ENCODE measurements at places on chromosomes 13 and 19.
A peak's percentile ranks its signal among the peaks of the same experiment; 100 is the strongest.

DNA sequence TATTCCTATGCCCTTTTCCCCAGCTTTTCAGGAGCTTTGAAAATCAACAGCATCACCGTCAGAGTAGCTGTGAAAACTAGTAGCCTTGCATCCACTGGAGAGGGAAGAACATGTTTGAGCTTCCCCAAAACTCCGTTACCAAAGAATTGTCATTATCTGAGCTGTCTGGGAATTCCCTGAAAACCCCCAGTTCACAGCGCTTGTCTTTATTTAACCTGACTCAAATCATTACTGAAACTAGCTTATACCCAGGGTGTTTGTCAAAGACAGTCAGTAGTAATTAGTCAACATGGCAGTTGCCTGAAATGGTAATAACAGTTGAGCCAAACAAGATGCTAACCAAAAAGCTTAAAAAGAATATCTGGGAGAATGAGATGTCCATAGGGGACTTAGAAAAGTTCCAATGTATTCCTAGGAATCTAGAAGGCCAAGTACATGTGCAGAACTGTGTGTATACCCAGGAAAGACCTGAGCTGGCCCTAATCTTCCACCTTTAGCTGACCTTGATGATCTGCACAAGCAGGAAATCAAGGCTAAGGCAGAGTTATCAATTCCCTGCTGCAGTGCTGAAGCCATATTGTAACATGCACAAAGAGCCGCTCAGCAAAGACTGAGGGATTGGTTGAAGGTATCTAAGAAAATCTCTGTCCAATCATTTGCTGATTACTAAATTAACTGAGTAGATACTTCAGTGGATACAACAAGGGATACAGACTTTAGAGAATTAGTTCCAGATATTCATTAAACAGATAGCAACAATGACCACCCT lies 130.8 kb downstream of the KL start:
- DNase-seq: no peak

DNA sequence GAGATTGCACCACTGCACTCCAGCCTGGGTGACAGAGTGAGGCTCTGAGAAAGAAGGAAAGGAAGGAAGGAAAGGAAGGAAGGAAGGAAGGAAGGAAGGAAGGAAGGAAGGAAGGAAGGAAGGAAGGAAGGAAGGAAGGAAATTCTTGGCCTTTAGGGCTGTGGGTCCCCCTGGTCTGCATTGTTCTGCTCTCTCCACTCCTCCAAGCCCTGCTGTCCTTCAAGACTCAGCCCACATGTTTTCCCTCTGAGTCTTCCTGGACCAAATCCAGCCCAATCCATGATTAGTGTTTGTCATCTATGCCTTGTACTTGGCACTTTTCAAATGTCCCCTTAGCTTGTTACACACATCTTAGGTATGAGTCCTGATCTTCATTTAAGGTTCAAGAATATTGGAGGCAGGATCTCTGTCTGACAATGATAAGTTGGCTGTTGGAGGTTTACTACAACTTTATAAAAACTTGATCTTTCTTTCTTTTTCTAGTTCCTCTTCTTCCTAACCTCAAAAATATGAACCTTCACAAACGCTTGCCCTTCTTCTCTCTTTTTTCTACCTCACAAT lies 48.8 kb upstream of the INTS6 start:
- no peak for DNase-seq

GRCh38 chr19:30682146-30682998 lies 310.2 kb downstream of the ZNF536 start:
- DNase-seq: no peak

- no peak for DNase-seq
Measured at GRCh38 chr19:38184815-38185214, 39.2 kb downstream of the DPF1 start.

- no peak for DNase-seq
Measured at GRCh38 chr19:618674-619285, 14.6 kb downstream of the POLRMT start.

GRCh38 chr13:75016225-75016624 lies 465.7 kb downstream of the TBC1D4 start:
- no peak for DNase-seq

- DNase-seq: no peak
Measured at GRCh38 chr13:74027161-74027779, 106.9 kb downstream of the KLF12 start.

DNA sequence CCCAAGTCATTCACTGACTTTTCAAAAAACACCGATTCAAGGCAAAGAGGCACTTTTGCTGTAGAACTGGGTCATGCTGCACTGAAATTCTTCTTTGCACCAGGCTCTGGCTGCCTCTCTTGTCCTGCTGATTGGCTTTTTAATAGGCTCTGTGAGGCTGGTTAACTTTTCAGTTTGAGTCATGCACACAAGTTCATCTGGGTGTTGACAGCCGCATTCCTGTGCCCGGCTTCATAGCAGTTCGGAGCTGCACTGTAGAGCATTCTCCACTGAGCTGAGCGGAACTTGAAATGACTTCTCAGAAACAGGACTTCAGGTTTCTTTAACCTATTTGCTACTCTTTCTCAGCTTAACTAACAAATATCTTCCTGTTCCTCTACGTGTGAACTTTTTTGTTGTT lies 978.3 kb downstream of the UQCRFS1 start:
- no peak for DNase-seq

DNA sequence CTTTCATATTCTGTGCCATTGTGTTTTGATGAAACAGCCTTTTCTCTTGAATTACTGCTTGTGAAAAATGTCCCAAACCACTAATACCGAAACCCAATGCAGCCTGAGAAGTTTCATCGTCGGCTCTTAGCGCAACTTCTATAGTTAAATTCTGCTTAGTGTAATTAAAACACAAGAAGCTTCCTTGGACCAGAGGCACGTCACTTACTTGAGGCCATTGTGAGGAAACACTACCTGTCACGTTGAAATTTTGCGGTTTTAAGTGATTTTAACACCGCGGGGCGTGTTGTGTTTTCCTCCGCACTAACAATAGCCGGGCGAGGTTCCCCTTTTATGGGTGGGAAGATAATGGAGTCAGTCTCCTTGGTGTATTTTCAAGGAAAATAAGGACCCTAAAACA lies 70.9 kb downstream of the GGACT start:
- DNase-seq: no peak

GRCh38 chr19:42386974-42387707 lies 3.0 kb downstream of the CNFN start:
- DNase-seq: peak; percentile 40

DNA sequence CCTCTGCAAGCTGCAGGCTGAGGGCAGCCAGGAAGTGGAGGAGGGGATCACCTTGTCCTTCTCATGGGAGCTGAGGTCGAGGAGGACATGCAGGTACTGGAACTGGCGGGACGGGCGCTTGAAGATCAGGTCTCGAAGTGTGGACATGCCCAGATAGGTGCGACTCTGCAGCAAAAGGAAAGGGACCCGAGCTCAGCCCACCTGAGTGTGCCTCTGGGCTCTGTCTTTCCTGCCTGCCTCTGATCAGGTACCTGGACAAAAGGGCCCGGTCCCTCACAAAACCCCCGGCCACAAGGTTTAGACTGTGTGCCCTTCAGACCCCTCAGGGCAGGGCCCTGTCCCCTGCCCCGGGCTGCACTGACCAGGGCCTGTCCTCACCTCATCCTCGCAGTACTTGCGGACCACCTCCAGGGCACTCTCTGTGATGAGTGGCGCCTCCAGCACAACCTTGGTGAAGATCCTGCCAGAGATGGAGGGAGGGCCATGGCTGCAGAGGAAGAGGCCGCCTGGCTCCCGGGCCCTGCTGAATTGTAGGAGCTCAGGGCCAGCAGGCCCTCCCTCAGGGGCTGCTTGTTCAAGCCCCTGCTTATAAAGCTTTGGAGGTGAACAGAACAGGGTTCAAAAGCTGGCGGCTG lies 12.5 kb upstream of the RSPH6A start:
- DNase-seq: no peak

- DNase-seq: no peak
Measured at GRCh38 chr13:106350208-106350607, 185.3 kb downstream of the EFNB2 start.

DNA sequence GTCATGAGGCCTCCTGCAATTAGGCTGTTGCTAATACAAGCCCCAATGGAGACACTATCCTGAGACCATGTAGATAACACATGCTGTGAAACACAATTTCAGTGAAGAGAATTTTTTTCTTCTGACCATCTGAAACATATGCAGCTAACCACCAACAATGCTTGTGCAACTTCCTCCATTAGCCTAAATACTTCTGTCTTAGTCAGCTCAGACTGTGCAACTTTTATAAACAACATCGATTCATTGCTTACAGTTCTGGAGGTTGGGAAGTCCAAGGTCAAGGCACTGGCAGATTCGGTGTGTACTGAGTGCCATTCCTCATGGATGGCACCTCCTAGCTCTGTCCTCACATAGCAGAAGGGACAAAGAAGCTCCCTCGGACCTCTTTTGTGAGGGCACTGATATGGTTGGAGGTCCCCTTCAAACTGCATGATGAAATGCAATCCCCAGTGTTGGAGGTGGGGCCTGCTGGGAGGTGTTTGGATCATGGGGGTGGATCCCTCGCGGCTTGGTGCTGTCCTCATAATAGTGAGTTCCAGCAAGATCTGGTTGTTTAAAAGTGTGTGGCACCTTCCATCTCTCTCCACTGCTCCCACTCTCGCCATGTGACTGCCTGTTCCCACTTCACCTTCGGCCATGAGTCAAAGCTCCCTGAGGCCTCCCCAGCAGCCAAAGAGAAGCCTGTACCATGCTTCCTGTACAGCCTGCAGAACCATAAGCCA lies 27.7 kb downstream of the STK24 start:
- no peak for DNase-seq

DNA sequence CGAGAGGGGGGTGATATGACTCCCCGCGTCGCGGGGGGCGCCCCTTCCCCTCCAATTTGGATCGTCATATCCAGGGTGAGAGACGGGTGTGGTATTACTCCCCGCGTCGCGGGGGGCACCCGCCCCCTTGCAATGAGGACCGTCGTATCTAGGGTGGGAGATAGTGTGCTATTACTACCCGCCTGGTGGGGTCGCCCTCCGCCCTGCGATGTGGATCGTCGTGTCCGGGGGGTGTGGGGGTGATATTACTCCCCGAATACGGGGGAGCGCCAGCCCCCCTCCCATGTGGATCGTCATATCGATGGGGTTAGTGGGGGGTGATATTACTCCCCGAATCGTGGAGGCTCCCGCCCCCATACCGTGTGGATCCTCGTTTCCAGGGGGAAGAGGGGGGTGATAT lies 29.2 kb upstream of the RGCC start:
- DNase-seq: no peak

- DNase-seq: no peak
Measured at GRCh38 chr19:27750391-27751043, 1462.4 kb downstream of the UQCRFS1 start.

DNA sequence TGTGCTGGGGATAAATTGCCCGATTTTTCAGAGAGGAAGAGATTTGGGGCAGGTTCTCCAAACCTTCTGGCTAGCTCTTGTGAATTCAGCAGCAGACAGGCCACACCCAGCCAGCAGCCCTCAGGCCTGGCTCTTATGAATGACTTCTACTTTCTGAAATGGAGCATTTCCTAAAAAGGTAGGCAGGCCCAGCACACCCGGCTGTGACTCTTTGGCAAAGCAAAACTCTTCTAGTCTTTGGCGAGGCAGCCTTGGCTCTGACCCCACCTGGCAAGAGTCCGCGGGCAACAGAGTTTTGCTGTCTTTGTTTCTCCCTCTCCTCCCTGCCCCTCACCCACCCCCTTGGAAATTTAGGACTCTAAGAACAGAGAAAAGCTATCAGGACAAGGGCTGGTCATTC lies 221.2 kb downstream of the ZNF536 start:
- DNase-seq: no peak

DNA sequence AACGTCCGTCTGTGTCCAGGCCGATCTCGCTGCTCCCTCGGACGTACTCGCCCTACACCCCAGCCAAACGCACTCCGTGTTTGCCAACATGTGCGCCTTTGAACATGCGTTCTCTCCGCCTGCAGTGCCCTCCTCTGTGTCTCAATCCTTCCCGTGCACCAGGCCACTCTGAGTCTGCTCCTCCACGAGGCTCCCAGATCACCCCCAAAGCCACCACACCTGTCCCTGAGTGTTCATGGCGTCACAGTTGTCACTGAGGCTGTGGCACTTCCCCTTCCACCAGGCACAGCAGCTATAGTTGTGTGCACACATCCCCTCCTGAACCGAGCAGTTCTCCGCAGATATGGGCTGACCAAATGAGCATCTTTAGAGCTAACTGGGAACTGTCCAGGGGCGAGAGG lies 35.6 kb downstream of the RASA3 start:
- no peak for DNase-seq

DNA sequence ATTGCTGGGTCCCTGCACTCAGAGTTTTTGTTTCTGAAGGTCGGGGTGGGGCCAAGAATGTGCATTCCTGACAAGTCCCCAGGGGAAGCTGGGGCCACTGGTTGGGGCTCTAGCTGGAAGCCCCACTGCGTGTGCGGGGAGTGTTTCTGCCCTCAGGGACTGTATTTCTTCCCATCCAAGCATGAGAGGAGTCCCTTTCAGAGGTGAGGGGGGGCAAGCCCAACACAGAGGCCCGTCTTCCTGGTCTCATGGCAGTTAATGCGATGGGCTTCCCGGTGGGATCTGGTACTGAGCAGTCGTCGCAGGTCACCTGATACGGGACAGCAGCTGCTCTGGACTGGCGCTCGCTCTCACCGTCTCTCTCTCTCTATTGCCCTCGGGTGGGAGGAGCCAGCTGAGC lies 50.4 kb downstream of the GPR12 start:
- DNase-seq: no peak

DNA sequence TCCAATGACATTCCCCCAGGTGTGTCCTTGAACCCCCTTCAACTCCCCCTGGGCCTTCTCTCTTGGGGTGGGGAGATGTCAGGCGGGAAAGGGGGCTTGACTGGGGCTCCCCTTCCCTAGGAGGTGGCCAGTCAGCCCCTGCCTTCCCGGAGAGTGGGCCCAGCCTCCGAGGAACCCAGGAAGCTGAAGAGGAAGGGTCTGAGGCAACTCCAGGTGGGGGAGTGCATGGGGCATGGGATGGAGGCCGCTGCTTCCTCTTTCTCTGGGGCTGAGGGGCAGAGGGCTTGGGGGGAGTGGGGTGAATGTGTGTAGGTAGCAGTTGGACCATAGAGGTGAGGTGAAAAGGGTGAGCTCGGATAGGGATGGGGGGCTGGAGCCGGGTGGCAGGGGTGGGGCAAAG lies 2.7 kb upstream of the INAFM1 start:
- DNase-seq: no peak

DNA sequence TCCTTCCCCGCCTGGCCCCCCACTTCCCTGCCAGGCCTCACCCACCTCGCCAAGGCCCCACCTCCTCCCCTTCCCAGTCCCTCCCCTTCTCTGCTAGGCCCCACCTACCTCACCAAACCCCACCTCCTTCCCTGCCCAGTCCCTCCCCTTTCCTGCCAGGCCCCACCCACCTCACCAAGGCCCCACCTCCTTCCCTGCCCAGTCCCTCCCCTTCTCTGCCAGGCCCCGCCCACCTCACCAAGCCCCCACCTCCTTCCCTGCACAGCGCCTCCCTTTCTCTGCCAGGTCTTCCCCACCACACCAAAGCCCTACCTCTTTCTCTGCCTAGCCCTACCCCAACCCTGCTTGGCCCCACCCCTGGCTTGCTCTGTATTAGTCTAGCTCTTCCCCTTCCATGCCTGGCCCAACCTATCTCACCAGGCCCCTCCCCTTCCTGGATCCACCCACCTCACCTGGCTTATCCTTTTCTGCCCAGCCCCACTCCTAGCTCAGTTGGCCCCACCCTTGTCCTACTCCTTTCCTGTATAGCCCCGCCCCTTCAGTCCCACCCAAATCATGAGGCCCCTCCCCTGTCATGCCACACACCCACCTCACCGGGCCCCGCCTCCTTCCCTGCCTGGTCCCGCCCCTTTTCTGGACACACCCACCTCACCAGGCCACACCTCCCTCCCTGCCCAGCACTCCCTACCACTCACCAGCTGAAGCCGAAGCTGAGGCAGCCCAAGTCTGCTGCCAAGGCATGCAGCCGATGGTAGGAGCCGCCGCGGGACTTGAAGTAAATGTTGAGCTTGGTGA lies 16.2 kb downstream of the CERS1 start:
- no peak for DNase-seq

All from effector memory CD4-positive, alpha-beta T cell (primary cell).